MG63 (cell line): ENCODE measurements at places on chromosomes 16 and 17. TPM values are rescaled to one million over a fixed set of nuclear protein-coding genes. Genes with fewer than 3 reads are reported as not detected.

Gene RPL19
- total RNA-seq: 4,123 and 4,721 TPM in 2 replicates

Gene CUEDC1
- 3.0 and 10.2 TPM in 2 replicates for total RNA-seq

Gene MAPK7
- 2.8 and 10.1 TPM in 2 replicates for total RNA-seq

Gene KCNJ12
- 5.2 and 5.6 TPM in 2 replicates for total RNA-seq

Gene ABCC3
- 0.17 and 2.0 TPM in 2 replicates for total RNA-seq

Gene FBF1
- total RNA-seq: 13.4 and 15.2 TPM in 2 replicates

Gene CDIPT
- 64.9 and 78.6 TPM in 2 replicates for total RNA-seq

Gene NOG
- 7.0 and 7.7 TPM in 2 replicates for total RNA-seq

Gene TIGD7
- total RNA-seq: 5.2 and 10.7 TPM in 2 replicates

Gene IL4R
- 26.1 and 40.9 TPM in 2 replicates for total RNA-seq

Gene C1QL1
- 6.1 and 7.9 TPM in 2 replicates for total RNA-seq

Gene NUPR1
- total RNA-seq: 38.1 and 78.4 TPM in 2 replicates

Gene HEATR9
- not detected in 2 replicates for total RNA-seq

Gene KRT27
- total RNA-seq: not detected in 2 replicates

Gene C17orf50
- not detected in 2 replicates for total RNA-seq

Gene PDPR
- 3.8 and 6.6 TPM in 2 replicates for total RNA-seq

Gene KRT33B
- total RNA-seq: 0.17 and 2.0 TPM in 2 replicates

Gene CIITA
- total RNA-seq: not detected in 2 replicates

Gene TERB1
- not detected in 2 replicates for total RNA-seq

Gene KRT24
- not detected in 2 replicates for total RNA-seq

Gene ZNF750
- total RNA-seq: not detected in 2 replicates

Gene DHRS7C
- not detected in 2 replicates for total RNA-seq

Gene CENPV
- 52.5 and 70.5 TPM in 2 replicates for total RNA-seq

Gene OR4D2
- total RNA-seq: not detected in 2 replicates

Gene CCL16
- total RNA-seq: not detected in 2 replicates

Gene PRSS21
- 5.8 and 11.9 TPM in 2 replicates for total RNA-seq

Gene CLEC3A
- total RNA-seq: not detected in 2 replicates

Gene CD300E
- total RNA-seq: not detected in 2 replicates

Gene ZSCAN10
- not detected in 2 replicates for total RNA-seq

Gene ZDHHC1
- total RNA-seq: 2.3 TPM in 1 of 2 replicates, not detected in the other

Gene DPEP1
- total RNA-seq: not detected in 2 replicates

Gene DOC2B
- 0.16 TPM in 1 of 2 replicates, not detected in the other for total RNA-seq

Gene GAST
- total RNA-seq: not detected in 2 replicates

Gene ARL5C
- total RNA-seq: not detected in 2 replicates

Gene HYDIN
- 0.26 and 0.67 TPM in 2 replicates for total RNA-seq

Gene RAB37
- total RNA-seq: not detected in 2 replicates

Gene AGRP
- not detected in 2 replicates for total RNA-seq

Gene TMEM92
- not detected in 2 replicates for total RNA-seq

Gene KRTAP3-2
- not detected in 2 replicates for total RNA-seq

Gene CCL17
- total RNA-seq: not detected in 2 replicates

Gene ADGRG3
- total RNA-seq: not detected in 2 replicates

Gene TEKT1
- total RNA-seq: not detected in 2 replicates

Gene CCL4
- not detected in 2 replicates for total RNA-seq

Gene STX4
- 31.6 and 47.1 TPM in 2 replicates for total RNA-seq

Gene TBC1D3E
- not detected in 2 replicates for total RNA-seq

Gene CX3CL1
- total RNA-seq: not detected in 2 replicates

Gene OTOP2
- total RNA-seq: not detected in 2 replicates

Gene CCDC200
- not detected in 2 replicates for total RNA-seq

Gene IRX3
- 24.3 and 28.8 TPM in 2 replicates for total RNA-seq

Gene OR4D1
- total RNA-seq: not detected in 2 replicates

Gene EVI2B
- total RNA-seq: not detected in 2 replicates

Gene PROCA1
- total RNA-seq: 0.79 TPM in 1 of 2 replicates, not detected in the other

Gene TRAPPC2L
- total RNA-seq: 34.4 and 35.6 TPM in 2 replicates
